Activated T-helper 1 cell treated with anti-CD3 and anti-CD28 coated beads, Interleukin-2, amount 50 U/mL, for 16 hours (primary cell): ENCODE measurements at places on chromosomes 2 and 18.

DNA sequence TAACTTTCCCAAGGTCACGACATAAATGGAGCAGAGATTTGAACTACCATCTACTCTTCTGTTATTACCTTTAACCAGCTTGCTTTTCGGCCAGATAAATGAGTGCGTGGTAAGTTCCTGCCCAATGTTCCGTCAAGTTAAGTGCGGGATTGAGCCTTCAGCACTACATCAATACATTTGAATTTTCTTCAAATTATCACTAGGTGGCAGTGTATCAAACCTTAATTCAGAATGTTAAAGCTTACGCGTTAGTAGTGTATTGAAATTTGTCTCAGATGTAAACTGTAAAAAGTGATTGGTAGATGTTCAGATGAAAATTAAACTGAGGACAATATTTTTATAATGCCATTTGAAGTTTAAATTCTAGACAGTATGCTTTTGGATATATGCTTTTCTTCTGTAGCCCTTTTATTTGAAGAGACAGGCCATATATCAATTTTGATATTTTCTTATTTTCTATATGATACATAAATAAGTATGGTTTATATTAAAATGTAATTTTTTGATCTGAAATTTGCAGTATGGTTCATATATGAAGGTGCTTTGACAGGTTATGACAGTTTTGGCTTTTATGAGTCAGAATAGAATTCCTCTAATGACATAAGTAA is 681.3 kb downstream of the ADCYAP1 start:
- no peak for DNase-seq

DNA sequence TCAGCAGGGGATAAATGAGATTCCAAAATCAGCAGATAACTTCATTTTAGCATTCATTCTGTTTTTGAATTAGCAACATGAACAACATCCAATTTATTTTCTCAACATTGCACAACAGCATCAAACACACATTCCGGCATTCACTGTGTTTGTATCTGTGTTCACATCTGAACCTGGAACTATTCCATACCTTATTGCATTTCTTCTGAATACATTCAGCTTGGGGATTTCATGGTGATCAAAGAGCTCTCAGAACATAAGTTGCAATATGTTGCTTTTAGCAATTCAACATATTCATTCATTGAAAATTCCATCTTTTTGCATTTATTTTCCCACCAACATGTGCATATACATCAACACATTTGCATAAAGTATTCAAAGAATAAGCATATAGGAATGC is 1431.7 kb upstream of the PIK3C3 start:
- DNase-seq = no peak

- no peak for DNase-seq
These were observed 40.3 kb downstream of the EXOC6B start for GRCh38 chr2:72785517-72785916.

DNA sequence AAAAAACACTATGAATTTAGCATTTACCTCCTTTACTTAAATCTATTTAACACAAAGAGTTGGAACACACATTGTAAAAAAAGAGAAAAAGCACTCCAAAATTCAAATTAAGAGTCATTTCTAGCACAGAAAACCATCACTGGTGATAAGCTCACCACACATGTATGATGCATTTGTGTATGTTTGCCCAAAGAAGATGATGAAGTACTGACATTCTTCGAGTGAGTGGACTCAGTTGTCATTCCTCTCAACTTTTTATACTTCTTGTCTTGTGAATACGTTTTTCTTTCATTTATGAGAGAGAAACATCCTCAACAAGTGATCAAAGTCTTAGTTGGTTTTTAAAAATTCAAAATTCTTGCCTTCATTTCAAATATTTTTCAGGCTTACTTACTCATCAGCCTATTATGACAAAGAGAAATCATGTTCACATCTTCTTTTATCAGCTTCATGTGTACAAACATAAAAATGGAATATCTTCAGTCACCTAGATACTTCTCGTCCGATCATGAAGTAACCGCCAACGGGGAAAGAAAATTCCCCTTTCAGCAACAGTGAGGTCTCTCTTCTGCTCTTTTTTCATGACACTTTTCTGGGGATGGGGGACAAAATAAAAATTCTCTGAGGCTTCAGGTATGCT is 1.5 kb downstream of the DSEL start:
- DNase-seq = no peak

DNA sequence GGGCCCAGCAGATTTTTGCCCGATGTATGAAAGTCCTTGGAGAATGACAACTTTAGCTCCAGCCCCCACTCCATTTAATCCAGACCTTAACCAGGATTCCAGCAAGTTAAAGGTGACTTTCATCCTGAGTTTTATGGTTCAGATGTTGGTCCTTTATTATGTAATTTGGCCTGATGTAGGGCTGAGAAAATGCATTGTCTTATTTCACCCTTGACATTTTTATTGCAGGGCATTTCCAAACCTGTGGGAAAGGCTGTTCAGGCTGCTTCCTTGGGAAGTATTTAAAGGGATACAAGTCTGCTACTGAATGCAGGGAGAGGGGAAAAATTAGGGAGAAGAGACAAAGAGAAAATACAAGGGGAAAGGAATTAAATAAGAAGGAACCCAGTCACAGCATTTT is 48.8 kb downstream of the ASB1 start:
- no peak for DNase-seq

DNA sequence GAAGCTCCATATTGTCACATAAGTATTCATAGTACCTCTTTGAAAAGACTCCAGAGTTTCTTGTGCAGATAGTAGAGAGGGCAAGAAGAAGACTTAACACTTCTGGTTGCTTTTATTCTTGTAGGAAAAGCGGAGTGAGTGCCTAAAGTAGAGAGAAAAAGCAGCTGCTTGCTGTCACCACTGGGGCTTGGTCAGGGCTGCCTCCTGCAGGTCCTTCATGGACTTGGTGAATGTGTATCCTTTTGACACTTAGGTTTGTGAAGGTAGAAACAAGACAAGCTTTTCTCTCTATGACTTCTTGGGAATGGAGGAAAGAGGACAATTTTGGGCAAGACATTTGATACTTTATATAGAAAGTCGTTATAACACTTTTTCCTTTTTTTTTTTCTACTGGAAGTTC is 312.8 kb upstream of the FANCL start:
- DNase-seq = no peak

DNA sequence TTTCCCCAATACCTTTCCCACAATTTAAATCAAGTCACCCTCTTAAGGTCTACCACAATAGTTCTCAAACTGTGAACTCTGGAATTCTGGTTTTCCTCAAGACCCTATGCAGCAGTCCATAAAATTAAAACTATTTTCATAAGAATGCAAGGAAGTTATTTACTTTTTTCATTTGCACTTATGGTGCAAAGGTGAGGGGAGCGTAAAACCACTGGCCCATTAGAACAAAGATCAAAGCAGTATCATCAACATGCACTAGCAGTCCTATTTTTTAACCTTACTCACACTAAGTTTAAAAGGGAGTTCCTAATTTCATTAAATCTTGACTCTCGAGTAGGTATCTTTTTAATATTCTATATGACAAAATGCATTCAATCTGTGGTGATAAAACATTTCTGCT is 85.3 kb downstream of the MEMO1 start:
- DNase-seq = no peak

DNA sequence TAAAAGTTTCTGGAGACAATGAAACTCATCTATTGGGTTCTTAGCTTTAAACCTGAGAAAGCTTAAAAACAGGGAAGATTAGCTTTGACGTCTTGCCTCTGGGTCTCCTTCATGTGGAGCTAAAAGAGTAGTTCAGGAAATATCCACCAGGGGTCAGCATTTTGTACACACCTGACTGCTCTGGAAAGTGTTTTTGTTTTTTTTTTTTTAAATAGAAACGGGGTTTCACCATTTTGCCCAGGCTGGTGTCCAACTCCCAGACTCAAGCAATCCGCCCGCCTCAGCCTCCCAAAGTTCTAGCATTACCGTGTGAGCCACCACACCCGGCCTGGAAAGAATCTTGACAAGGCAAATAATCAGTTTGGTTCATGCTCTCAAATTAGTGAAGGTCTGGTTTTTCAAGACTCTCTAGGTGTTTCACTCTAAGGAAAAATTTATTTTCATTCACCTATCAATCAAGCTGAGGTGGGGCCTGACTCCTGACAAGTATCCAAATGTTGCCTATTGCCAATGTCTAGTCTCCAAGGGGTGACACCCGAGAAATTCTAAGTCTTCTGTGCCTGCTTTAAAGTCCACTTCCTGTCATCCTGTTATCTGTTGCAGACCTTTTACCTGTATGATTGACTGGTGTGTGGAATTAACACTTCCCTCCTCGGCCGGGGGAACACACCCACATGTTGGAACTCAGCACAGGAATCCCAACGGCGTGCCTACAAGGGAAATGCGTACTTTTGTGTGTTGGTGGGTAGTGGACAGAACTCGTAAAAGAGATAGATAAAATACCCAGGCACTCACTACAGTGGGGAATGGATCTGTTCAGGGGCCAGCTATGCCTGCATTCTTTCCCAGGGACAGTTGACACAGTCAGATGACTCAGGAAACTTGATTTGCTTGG is 11.3 kb downstream of the IL1RN start:
- DNase-seq = peak; percentile 12

- DNase-seq = no peak
These were observed 103.1 kb downstream of the ZNF532 start for GRCh38 chr18:58967751-58968254.

GRCh38 chr2:7196883-7197282 is 279.7 kb downstream of the RNF144A start:
- no peak for DNase-seq

GRCh38 chr2:127216095-127216494 is 4.0 kb downstream of the CYP27C1 start:
- DNase-seq = no peak

- DNase-seq = no peak
These were observed 6.1 kb upstream of the KYNU start for GRCh38 chr2:142871396-142871795.

DNA sequence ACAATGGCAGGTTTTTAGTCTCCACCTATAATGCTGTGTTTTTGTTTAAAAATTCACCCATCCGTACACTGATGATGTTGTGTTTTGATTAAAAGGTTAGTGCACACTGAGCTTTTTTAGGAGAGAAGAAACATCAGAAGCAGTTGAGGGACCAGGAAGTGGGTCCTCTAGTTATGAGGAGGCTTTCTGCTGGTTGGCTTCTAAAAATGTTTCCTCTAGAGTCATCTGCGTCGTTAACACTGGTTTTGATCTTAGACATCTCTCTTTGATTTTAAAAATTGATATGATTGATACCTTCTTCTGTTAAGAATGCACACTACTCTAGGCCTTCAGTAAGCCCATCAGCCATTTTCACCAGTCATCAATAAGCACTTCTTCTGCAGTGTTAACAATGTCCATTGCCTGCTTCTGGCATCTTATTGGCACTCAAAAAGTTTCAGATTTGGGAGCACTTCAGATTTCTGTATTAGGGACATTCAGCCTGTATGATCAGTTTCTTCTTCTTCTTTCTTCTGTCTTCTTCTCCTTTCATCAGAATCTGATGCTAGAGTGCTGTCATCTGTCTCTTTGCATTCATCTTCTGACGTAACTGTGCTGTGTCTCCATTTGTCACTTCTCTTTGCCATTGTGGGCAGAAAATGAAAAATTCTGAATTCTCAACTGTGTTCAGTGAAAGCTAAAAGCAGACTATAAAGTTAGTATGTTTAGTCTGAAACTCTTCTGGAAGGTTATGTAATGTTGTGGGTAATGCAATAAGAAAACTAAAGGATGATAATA is 56.3 kb downstream of the PHLPP1 start:
- DNase-seq = no peak

GRCh38 chr18:78999939-79000338 is 20.3 kb downstream of the SALL3 start:
- no peak for DNase-seq

- DNase-seq = no peak
These were observed 208.3 kb downstream of the ERBB4 start for GRCh38 chr2:212330263-212330662.

- no peak for DNase-seq
These were observed 879 bp upstream of the ADAM23 start for GRCh38 chr2:206442474-206442832.

GRCh38 chr2:42569116-42569711 is 782 bp downstream of the MTA3 start:
- DNase-seq = no peak

GRCh38 chr2:119491776-119492525 is 32.3 kb downstream of the SCTR start:
- no peak for DNase-seq

DNA sequence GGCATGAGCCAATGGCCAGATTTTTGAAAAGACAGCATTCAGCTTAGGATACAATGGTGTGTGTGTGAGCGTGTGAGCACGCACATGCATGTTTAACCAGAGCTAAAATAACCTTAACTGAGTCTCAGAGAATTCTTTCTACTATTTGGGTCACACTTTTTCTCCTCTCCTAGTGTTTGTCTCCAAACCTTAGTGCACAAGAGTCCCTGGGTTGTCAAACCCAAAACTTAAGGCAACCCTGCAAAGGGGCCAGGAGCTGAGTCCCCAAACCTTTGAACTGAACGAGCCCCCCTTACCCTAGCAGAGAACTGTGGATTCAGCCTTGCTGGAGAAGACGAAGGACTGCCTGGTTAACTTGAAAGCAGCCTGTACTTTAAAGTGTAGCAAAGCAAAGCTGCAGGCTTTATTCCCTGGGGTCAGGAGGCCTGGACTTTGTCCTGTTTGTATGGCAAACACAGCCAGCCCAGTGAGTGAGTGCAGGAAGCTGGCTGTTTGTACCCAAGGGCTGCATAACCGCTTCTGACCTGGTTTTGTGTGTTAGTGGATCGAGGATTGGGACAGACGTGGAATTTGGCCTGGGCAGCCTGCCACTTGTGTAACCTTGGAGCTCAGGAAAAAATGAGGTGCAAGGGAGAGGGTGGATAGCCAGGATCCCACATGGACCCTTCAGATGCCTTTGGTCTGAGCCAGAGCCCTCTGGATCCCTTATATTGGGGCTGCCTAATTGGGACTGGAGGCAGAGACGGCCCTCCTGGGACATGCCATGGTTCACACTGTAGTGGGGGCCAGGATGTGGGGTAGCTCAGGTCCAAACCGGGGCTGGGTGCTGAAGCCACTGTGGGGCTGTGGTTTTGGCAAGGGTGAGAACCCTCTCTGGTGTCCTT is 6.4 kb upstream of the PSMD1 start:
- DNase-seq = no peak

GRCh38 chr18:49855711-49856415 is 42.5 kb upstream of the ACAA2 start:
- no peak for DNase-seq

DNA sequence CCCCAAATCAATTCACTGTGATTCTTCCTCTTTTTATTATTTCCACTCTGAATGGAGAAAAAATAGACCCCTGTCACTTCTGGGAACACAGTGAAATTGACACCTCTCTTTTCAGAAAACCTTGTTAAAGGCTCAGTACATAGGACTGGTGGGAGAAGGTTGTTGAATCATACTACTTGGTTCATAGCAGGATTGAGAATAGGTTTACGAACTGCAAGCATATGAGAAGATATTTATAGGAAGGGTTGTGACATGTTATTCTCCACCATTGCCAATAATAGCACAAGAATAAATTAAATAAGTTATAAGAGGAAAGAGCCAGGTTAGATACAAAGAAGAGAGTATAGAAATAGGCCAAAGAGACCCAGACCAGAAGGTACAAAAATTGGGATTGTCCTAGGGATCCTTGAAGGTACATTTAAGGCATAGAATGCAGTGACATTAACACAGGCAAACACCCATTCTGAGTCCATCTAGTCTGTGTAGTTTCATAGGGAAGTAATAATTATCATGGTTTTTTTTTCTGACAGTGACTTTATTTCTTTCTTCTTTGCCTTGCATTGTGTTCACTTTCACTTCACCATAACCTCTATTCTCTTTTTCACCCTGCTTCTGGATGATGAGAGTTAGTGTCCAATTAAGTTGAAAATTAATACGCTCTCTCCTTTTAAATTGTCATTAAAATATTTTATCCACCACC is 21.8 kb upstream of the SERPINE2 start:
- no peak for DNase-seq
